ENCODE measurements at places on chromosomes 3 and 15.

DNA sequence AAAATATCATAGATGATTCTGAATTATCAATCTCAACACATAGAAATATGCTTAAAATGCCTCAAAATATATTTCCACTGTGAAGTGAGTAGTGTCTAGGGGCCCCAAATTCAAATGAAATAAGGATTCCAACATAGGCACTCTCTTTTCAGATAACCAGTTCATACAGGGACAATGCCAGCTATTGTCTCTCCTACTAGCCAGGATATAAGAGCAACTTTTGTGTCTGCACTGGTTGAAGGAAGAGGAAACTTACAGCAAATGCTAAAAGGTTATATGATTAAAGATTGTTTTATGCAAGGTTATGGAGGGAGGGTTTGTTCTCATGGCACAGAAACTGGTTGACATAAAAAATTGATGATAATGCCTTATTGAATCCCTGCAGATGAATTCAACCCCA lies 579.4 kb upstream of the ALCAM start:
- no peak for DNase-seq

- DNase-seq = no peak
Measured at GRCh38 chr15:73888224-73889041, 15.1 kb downstream of the TBC1D21 start.

DNA sequence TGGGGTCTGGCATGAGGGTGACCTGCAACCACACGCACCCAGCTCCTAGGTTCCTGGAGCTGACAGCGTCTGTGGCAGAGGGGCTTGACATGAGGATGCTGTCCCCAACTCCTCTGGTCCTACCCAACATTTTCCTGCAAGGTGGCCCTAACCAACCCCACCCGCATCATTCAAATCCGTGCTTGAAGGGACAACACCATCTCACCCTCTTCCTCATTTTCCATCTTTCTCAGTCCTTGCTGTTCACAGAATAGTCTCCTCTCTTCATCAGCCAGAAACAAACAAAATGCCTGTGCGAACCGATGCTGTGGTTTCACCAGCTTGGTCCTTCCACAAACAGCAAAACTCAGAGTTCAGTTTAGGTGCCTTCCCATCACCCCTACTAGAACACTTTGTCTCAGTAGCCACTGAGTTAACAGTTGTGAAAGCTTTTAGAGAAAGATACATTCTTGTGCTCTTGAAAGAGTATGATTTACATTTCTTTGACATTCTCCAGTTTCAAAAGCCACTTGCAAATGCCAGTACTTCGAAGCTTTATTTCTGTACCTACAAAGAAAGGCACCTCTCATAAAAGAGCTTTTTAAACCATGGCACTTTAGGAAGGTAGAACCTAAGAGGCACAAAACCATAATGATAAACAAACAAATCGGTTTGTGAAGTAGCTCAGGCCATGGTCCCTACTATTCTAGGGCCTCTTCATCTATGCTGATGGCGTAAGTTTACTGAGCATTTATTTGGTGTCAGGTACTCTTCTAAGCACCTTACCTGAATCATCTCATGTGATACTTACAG lies 360.1 kb downstream of the SHQ1 start:
- DNase-seq = no peak

- no peak for DNase-seq
Measured at GRCh38 chr3:134105876-134106556, 76.3 kb upstream of the SLCO2A1 start.

GRCh38 chr3:133837487-133838295 lies 32.1 kb downstream of the SRPRB start:
- DNase-seq = no peak

DNA sequence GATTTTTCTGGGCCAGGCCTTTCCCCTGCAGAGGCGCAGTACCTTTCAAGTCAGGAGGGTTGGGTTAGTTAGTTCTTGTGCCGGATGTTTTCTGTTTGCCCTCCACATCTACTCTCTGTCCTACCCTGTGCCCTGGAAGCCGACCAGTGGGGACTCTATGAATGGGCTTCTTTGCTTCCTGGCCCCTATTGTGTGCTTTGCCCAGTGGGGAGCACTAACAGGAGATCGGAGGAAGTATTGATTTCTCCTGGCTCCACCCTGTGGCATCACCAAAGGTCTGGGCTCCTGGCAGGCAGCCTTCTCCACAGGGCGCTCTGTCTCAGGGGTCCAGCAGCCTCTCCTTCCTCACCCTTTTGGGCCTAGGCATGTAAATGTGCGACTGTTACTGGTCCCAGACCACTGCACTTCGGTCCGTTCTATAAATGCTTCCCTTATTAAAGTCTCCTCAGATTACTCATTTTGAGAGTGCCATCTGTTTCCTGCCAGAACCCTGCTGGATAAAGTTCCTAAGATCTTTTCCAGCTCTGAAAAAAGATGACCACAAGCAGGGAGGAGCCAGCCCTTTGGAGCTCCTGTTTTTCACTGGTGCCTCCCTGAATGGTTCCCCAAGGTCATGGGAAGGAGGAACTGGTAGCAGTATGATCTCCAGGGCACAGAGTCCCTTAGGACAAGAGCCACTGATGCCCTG lies 44.5 kb downstream of the CTDSPL start:
- DNase-seq = no peak

GRCh38 chr15:56984681-56985481 lies 66.4 kb downstream of the TCF12 start:
- DNase-seq = no peak

GRCh38 chr15:43214169-43214568 lies 6.6 kb downstream of the EPB42 start:
- DNase-seq = no peak

GRCh38 chr3:168028086-168028485 lies 67.6 kb downstream of the GOLIM4 start:
- no peak for DNase-seq

DNA sequence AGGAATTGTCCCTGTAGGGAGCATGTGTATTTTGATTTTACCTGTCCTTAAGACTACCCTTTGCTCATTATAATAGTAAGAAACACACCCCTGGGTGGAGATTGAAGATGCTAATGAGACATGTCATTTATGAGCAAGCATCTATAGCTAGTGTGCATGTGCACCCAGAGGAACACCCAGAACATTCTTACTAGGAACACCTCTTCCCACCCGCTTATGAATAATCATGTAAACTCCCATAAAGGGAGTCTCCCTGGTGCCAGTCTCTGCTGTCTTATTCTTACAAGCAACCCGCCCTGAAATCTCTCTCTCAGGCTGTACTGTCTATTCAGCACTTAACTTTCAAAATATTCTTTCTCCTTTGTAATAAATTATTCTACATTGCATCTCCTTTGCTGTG lies 1227.3 kb downstream of the ROBO1 start:
- DNase-seq = no peak

GRCh38 chr3:95511828-95512227 lies 1302.6 kb upstream of the EPHA6 start:
- no peak for DNase-seq

GRCh38 chr3:111702996-111703985 lies 108.1 kb upstream of the ZBED2 start:
- DNase-seq = no peak

DNA sequence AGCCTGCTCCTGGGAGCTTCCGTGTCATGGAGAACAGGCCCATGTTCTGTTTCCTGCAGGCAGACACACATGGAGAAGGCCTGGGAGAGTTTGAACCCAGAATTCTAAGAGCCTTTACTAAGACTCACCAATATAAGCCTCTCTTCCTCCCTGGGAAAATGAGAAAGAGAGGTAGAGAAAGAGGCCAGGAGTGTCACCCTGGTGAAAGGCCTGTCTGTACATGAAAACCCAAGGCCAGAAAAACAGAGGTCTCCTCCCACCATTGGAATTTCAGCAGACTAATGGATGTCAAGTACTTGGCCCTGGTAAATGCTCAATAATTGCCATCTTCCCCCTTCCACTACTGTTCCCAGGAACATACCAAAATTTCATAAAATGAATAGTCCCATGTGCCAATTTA lies 117.6 kb downstream of the TOP2B start:
- DNase-seq = no peak

- no peak for DNase-seq
Measured at GRCh38 chr3:56086355-56086754, 381.9 kb downstream of the ERC2 start.

- DNase-seq = no peak
Measured at GRCh38 chr15:66795851-66796250, 93.8 kb downstream of the SMAD6 start.

DNA sequence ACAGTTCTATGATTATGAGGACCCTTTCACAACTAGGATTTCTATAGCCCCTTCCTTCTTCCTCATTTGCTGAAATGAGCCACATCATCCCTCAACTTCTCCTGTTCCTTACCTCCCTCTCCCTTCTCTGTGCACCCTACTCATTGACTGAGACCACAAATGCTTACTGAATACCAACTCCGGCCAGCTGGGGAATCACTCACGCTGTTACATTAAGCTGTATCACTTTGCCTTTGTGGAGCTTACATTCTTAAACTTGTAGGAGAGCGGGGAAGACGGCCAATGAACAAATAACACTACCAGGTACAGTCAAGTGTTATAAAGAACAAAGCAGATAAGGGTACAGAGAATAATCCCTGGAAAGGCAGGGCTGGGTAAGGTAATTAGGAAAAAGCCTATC lies 5.7 kb downstream of the SUCLG2 start:
- no peak for DNase-seq

- no peak for DNase-seq
Measured at GRCh38 chr3:55461896-55462295, 25.2 kb downstream of the WNT5A start.

DNA sequence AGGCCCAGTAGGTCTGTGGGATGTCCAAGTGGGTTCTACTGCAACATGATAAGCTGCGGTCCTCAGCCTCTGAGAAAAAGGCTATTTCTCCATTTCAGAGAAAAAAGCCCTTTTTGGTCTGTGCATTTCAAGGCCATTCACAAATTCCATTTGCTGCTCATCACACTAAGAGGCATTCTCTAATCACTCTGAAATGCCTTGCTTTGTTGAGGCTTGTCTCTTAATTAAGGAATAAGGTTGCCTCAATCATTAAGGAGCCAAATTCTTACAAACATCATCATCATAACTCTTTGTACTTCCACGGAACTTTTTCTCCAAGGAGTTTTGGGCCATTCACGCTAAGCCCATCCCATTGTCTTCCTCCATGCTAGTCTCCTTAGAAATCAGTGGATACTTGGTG lies 74.4 kb downstream of the BOC start:
- no peak for DNase-seq

GRCh38 chr15:85047271-85047948 lies 65.8 kb downstream of the PDE8A start:
- no peak for DNase-seq

GRCh38 chr15:66789029-66790025 lies 87.3 kb downstream of the SMAD6 start:
- DNase-seq = no peak

GRCh38 chr15:45201557-45201859 lies 13.7 kb upstream of the SHF start:
- DNase-seq = no peak

DNA sequence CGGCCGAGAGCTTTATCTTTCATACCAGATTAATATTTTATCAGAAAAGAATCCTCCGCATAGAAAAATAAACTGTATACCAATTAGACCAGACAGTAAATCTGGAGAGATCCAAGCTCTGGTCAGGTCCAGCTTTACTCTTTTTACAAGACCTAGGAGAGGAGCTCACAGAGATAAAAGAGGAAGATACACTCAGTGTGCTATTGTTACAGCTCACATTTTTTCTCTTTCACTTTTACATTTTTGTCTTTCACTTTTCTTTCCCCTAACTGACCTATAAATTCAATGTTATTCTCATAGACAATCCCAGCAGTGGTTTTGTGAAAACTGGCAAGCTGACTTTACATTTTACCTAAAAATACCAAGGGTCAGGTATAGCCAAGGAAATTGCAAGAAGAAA lies 55.8 kb downstream of the GUCA1C start:
- no peak for DNase-seq

DNA sequence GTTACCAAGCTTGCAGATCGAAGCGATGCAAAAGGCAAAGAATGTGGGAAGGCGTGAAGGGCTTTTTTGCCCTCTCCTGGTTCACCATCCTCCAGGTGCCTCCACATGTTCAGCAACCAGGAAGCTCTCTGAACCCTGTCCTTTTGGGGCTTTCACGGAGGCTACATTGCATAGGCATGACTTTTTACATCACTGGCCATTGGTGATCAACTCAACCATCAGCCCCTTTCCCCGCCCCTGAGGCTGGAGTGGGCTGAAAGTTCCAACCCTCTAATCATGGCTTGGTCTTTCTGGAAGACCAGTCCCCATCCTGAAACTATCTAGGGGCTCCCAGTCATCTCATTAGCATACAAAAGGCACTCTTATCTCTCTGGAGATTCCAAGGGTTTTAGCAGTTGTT lies 52.6 kb downstream of the UACA start:
- DNase-seq = no peak

DNA sequence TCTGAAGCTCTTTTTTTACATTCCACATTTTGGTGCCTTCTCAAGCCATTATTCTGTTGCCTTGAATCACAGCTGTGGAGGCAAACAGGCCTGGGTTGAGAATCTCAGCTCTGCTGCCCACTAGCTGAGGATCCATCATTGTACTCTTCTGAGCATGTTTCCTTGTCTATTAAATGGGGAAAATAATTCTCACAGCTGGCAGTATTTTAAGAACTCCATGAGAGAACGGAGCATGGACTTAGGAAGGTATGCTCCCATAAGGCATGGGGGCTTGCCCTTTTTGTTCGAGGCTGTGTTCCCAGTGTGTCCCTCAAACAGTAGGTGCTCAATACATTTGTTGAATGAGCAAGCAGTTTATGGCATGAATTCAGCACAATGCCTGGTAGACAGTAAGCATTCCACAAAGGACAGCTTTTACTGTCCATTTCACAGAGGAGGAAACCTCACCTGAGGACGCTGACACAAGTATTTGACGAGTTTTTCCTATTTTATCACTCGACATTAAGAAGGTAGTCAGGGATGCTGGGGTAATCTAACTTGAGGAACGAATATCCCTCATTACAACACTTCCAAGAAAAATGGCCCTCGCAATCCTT lies 2.1 kb upstream of the PTPRG start:
- DNase-seq = no peak

- DNase-seq = no peak
Measured at GRCh38 chr15:95559875-95560394, 770.6 kb upstream of the NR2F2 start.
